ENCODE measurements at places on chromosomes 6 and 20. TPM values are rescaled to one million over a fixed set of nuclear protein-coding genes. Genes with fewer than 3 reads are reported as not detected.

DNA sequence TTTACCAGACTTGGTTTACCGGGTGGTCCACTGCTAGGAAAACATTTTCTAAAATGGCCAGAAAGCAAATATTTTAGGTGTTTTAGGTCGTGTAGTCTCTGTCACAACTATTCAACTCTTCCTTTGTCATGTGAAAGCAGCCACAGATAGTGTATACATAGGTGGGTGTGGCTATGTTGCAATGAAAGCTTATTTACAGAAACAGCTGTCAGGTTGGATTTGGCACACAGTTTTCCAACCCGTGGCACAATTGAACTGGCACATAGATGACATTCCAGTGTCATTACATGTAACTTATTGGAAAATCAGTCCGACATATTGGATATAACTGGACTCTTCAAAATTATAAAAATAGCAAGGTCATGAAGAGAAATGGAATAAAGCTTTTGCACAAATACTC, 68.9 kb upstream of the KCNQ5 start:
- no peak for DNase-seq

Gene RAB22A
- total RNA-seq = 11.8 TPM

DNA sequence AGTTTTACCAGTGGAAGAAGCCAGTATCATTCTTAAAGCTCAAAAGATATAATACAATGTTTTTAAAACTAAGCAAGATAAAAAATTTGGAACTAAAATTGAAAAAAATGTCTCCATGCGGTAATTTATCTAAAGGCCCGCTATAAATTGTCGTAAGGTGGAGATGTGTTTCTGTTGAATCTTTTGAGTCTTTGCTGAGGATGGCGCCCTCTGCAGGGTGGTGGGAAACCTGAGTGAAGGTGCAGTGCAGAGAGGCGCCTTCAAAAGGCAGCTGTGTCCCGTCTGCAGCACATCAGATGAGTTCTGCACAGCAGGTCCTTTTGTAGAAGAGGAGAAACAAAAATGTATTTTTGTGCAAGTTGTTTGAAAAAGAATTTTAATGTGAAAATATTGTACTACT, 29.4 kb upstream of the KIF25 start:
- DNase-seq = peak; percentile 55

- DNase-seq = no peak
Measured at GRCh38 chr6:35168461-35168861, 27.3 kb upstream of the TCP11 start.

- DNase-seq = no peak
Measured at GRCh38 chr6:110034667-110035036, 56.5 kb downstream of the GPR6 start.

Gene PTCHD4
- total RNA-seq = not detected

Gene SIRPA
- total RNA-seq = 0.12 TPM

Gene NHLRC1
- total RNA-seq = not detected

DNA sequence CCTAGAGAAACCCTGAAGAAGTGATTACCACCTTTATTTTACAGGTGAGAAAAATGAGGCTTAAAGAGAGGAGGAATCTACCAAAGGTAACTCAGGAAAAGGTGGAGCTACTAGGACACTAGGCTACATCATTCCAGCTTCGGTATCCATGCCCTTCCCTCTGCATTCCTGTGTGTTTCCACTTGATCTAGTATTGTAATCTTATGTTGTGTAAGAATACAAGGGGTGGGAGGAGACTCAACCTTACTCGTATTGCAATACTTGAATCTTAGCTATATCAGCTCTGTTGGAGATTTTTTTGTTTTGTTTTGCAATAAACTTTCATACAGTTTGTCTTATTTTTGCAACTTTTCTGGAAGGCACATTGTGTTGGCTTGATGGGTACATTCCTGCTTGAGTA, 742.4 kb downstream of the PTPRT start:
- no peak for DNase-seq

- DNase-seq = no peak
Measured at GRCh38 chr6:105641504-105641903, 238.6 kb upstream of the PREP start.

Gene APOBEC2
- total RNA-seq = not detected

DNA sequence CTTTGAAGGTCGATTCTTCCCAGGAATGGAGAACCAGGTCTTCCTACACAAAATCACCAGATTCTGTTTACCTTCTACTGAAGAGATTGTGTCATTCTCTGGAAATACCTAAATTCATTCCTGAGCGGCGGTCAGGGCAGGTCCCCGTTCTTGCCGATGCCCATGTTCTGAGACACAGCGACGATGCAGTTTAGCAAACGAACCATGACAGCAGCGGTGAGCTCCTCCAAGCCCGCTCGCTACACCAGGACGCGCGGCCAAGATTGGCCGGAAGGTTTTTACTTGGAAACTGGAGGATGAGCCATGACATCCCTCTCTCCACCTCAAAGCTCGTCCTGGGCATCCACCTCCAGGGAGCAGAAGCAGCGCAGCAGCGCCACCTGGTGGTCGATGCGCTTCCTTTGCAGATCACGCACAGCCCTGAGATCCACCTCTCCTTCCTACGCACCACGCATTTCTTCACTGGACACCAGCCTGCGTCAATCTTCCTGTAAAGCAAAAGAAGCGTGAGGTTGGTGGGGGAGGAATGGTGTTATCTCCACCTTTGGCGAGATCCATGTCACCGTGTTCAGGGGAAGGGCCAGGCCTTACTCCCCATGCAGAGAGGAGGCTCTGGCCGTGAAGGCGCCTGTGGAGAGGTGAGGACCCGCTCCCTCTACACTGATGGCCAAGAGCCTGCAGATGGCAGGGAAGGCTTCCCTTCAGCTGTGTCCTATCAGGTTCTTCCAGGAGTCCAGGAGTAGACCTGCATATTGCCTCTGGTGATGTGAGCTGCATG, 9.9 kb upstream of the HLA-B start:
- DNase-seq = peak; percentile 86

- no peak for DNase-seq
Measured at GRCh38 chr20:51285684-51286083, 256.8 kb downstream of the NFATC2 start.

DNA sequence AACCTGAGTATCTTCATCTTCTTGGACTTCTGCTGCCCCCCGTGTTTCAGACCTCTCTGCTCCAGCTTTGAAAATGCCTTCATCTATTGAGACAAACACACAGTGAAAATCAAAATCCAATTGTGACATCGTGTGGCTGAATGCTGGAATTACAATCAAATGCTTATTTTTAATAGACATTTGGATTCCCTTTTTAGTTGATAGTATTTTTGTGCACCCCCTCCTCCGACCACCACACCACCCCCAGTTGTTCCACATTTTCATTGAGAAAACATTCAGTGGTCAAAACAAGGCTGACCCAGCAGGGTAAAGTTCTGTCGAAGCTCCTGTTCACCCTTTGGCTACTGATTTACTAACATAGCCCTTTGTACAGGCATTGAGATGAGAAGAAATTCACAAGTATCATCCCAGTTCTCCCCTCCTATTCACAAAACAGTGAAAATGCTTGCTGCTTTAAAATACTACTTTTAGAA, 79.0 kb downstream of the NRSN1 start:
- DNase-seq = peak; percentile 6

Gene CAP2
- total RNA-seq = not detected

Gene GTSF1L
- total RNA-seq = not detected

Gene BMP2
- total RNA-seq = not detected

GRCh38 chr6:29789176-29789575, 38.4 kb upstream of the HLA-G start:
- no peak for DNase-seq

Gene OLIG3
- 0.35 TPM for total RNA-seq

Gene BMP7
- not detected for total RNA-seq

GRCh38 chr6:35197196-35197595, 16.6 kb upstream of the SCUBE3 start:
- DNase-seq = no peak

- no peak for DNase-seq
Measured at GRCh38 chr20:34410336-34410735, 47.3 kb downstream of the ITCH start.

DNA sequence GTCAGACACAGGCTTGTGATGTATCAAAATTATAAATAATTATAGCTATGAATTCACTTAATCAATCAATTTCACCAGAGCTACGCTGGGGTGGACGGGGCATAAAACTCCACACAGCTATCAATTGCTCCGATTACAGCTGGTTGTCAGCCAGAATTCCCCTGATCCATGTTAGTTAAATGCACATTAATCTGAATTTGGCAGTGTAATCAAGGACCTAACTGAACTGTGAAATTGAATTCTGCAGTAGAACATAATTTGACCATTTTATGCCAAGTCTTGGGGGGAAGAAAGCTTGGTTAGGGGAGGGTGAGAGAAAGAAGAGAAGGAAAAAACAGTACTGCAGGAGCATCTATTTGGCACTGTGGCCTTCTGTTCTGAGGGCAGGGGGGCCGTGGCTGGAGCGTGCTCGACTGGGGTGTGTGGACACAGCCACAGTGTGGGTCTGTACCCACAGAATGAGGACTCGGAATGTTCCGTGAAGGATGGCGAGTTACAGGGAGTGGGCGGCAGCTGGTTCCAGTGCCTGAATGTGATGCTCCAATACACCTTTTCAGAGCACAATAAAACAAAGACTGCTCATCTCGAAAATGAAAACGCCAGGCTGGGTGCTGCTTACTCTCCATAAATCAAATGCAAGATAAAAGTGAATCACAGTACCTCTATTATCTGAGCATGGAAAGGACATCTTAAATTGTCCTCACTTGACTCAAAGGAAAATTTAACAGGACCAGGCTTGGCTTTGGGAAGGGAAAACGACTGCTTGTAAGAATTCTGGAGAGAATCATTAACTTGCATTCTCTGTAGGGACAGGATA, 59.2 kb downstream of the LAMP5 start:
- no peak for DNase-seq

DNA sequence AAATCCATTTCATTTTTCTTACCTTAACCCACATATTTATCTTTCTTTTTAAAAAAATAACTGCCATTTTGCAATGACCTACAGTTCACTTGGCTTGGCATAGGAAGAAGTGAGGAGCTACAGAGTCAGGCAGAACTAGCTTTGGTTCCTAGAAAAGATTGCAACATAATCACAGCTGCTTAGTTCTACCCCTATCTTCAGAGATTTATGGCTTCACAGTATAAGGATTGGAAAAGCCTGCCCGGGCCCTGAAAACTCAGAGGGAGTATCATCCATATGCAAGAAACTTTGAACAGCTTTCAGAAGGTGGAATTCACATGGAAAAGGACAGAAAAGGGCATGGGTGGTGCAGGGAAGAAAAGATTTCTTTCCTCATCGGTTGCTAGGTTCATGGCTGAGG, 774.3 kb upstream of the CHD6 start:
- DNase-seq = no peak

Gene TMEM14A
- 18.1 TPM for total RNA-seq

DNA sequence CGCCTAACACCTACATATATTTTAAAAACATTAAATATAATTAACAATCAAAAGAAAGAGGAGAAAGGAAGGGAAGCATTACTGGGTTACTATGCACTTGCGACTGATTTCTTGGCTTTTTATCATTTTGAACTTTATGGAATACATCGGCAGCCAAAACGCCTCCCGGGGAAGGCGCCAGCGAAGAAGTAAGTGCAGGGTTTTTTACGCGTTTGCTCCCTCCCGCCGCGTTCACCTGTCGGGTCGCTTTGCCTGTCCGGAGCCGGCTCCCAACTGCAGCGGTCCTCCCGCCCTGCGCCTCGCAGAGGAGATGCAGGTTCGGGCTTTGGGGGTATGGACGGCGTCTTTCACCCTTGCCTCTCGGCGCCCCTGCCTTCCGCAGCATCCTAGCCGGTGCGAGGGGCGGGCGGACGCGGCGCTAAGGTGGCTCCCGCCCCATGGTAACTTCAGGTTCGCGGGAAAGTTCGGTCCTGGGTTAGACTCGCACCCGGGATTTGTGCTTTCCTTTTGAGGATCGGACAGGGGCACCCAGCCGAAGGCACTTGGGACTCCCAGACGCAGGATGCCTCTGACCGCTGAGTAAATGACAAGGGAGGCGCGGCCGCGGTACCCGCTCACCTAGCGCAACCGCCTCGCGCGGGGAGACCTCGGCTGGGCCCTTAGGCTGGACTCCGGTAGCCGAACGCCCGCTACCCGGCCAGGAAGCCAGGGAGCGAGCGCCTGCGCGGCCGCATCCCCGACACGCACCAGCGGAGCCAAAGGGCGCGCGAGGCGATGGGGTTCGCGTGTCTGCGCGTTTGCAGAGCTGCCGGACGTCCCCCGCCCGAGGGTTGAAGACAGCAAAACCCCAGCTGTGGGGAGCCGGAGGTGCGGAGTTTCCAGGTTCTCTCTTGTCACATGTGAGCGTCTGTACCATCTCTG, 891 bp downstream of the RSPO3 start:
- DNase-seq = no peak

Gene LRP11
- 4.1 TPM for total RNA-seq

DNA sequence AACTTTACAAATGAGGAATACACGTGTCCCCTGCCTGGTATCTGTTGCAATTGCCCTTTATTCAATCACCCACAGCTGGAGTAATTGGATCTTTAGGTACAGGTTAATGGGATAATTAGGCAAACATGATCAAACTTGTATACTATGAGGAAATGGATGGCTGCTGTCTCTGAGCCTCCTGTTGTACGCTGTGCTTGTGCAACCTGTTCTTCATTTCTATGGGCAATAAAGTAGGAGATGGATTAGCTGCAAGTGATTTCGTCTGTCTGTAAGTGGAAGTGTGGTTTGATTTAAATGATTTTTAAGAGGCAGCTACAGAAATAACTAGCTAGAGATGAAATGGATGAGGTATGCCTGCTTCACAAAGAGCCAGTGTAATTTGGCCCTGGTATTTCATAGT, 474.1 kb downstream of the RNF144B start:
- DNase-seq = no peak

Gene BCLAF1
- 101 TPM for total RNA-seq

Gene HSPA12B
- not detected for total RNA-seq

- no peak for DNase-seq
Measured at GRCh38 chr6:45988635-45989034, 27.0 kb downstream of the CLIC5 start.

- no peak for DNase-seq
Measured at GRCh38 chr6:152461556-152461955, 175.6 kb downstream of the SYNE1 start.

GRCh38 chr6:110547266-110547964, 71.0 kb upstream of the SLC22A16 start:
- DNase-seq = no peak

Gene CRISP2
- total RNA-seq = not detected

Gene CPXM1
- 3.5 TPM for total RNA-seq

DNA sequence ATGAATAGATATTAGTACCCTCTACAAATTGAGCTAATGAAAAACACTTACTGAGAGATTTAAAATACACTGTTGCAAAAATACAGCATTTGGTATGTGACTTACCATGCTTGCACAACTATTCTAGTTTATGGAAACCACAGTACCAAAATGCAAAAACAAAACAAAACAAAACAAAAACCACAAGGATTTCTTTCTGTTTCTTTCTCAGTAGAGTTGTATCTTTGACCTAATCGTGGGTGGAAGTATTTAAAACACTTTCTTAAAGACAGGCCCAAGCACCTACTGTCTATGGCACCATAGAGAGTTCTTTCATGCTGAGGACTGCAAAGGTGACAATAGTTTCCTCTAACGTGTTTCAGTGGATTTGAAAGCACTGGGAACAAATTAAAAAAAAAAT, 95.3 kb upstream of the C6orf118 start:
- DNase-seq = no peak

- DNase-seq = no peak
Measured at GRCh38 chr6:28683945-28684538, 158.4 kb downstream of the GPX5 start.

- no peak for DNase-seq
Measured at GRCh38 chr6:67501755-67502154, 1133.3 kb upstream of the ADGRB3 start.

GRCh38 chr20:48421547-48421946, 406.3 kb downstream of the PREX1 start:
- DNase-seq = no peak

- no peak for DNase-seq
Measured at GRCh38 chr6:20433929-20434328, 32.2 kb downstream of the E2F3 start.

Gene BACH2
- total RNA-seq = 48.7 TPM

Data from activated naive CD4-positive, alpha-beta T cell treated with anti-CD3 and anti-CD28 coated beads, Interleukin-2, amount 50 U/mL, for 72 hours (primary cell).